ENCODE measurements at places on chromosomes 6 and 20.
A peak's percentile ranks its signal among the peaks of the same experiment; 100 is the strongest.

GRCh38 chr6:36463676-36464075 lies 20.9 kb downstream of the KCTD20 start:
- no peak for DNase-seq

- no peak for DNase-seq
Measured at GRCh38 chr6:109291902-109292301, 90.4 kb downstream of the CD164 start.

GRCh38 chr20:31605902-31606803 lies 1.1 kb downstream of the ID1 start:
- no peak for DNase-seq

DNA sequence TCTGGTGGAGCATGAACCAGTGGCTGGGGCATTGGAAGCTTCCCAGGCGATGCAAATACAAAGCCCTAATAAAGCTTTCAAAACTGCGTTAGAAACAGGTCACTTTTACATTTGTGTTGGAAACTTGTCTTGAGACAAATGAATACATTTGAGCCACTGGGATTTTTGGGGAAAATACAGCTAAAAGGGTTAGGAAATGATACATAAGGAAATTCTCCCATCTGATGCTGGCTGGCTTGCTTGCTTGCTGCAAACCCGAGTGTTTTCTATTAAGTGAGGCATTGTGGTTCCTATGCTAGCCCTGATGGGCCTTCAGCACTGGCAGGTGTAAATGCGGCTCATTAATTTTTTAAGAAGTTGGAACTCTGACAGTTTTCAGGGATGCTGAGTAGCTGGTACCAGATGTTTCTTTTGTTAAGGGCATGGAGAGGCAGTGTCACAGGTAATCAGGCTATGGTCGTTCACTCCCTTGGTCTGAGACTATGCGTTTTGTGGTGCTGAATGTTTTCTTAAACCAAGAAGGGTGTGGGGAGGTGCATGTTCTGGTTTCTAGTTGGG lies 35.2 kb downstream of the RREB1 start:
- DNase-seq, result no peak

DNA sequence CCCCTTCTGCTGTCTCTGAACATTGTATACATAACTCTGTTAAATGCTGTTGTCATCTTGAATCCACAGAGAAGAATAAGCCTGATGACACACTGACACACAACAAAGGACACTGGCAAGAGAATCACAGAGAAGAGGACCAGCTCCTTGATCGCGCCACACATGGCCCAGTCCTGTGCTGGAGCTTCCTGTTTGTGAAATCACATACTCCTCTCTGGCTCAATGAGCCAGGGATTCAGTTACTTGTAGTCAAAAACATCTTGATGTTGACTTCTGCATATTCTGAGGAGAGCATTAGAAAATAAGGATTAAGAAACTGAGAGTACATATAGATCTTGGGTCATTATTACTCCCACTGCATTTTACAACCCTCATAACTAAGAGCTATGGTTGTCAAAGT lies 100.1 kb downstream of the EPB41L2 start:
- DNase-seq, result no peak

DNA sequence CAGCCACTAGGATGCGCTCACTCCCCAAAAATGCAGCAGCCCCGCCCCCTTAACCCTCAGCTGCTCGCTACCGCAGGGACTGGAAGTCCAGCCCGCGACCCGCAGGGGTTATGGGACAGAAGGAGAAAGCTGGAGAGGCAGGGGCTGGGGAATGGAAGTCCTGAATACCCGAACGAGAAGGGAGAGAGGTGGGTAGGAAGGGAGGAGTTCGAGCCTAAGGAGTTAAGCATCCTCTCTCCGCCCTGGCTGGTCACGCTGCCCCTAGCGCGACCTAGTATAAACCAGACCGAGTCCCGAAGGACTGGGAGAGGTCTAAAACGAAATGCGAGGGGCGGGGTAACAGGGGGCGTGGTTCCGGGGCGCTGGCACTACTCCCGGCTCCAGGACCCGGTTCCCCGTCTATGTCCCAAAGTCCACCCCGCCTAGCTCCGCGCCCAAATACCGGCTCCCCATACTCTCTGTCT lies 448 bp upstream of the DDAH2 start:
- peak; percentile 84 for DNase-seq

GRCh38 chr6:56025795-56026194 lies 150.4 kb upstream of the BMP5 start:
- no peak for DNase-seq

GRCh38 chr6:148616841-148617240 lies 130.0 kb upstream of the UST start:
- peak; percentile 46 for DNase-seq

DNA sequence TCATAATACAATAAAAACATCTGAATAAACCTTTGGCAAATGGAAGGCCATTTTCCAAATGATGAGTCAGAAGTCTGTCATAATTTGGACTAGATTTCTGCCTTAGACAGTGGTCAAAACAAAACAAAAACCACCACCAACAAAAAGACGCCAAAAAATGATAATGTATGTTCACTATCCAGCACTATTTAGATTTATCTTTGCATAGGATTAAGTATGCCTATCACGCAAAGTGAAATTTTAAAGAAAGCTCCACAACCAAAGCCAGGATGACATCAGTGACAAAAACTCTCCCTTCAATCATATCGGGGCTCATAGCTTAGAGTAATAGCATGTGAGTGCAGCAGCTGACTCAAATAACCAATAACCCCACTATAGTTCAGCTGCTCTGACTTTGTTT lies 201.9 kb downstream of the MOXD1 start:
- peak; percentile 51 for DNase-seq

GRCh38 chr20:21398109-21399004 lies 1.0 kb upstream of the NKX2-4 start:
- DNase-seq, result no peak

DNA sequence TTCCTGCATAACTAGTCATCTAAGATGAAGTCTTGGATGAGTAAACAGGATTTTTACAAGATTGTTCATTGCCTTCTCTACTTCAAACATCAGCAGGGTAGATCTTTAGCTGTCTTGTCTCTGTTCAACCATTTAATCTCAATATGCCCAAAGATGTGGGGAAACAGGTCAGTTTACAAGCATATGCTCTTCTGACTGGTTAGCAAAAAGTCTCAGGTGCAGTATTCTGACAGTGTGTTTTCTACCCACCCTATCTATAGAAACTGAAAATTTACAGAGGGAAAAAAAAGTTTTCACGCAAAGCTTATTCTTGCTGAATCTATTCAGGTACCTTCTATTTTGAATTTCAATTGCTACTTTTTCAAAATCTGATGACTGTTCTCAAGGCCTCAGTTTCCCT lies 29.0 kb downstream of the MAP3K5 start:
- no peak for DNase-seq

DNA sequence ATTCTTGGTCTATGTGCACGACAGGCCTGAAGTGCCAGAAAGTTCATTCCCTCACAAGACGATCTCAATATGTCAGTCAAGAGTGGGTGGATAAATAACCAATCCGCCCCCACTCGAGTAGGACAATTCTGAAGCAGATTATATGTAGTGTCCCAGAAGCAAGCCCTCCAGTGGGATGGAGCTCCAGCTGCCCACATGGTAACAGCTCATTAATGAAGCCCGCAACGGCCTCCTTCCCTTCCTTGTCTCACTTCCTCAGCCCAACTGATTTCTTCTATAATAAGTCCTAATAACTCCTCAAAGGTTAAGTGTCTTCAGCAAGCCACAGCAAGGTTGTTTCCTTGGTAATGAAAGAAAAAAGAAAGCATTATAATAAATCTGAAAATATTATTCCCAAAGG lies 82.1 kb upstream of the F13A1 start:
- DNase-seq, result no peak

- DNase-seq, result no peak
Measured at GRCh38 chr6:91796603-91797002, 1209.7 kb upstream of the MAP3K7 start.

DNA sequence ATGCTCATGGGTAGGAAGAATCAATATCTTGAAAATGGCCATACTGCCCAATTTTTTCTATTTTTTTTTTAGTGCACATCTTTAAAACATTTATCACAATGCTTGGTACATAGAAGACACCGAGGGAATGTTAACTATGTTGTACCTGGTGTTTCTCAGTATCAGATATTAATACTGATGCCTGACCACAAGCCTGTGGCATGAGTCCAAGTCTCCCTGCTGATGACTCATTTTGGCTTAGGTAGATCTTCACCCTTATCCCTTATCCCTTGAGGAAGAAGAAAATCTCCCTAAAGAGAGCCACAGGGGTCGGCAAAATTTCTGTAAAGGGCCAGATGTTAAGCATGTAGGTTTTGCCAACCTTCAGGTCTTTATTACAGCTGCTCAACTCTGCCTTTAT lies 14.5 kb downstream of the CD109 start:
- DNase-seq, result no peak

DNA sequence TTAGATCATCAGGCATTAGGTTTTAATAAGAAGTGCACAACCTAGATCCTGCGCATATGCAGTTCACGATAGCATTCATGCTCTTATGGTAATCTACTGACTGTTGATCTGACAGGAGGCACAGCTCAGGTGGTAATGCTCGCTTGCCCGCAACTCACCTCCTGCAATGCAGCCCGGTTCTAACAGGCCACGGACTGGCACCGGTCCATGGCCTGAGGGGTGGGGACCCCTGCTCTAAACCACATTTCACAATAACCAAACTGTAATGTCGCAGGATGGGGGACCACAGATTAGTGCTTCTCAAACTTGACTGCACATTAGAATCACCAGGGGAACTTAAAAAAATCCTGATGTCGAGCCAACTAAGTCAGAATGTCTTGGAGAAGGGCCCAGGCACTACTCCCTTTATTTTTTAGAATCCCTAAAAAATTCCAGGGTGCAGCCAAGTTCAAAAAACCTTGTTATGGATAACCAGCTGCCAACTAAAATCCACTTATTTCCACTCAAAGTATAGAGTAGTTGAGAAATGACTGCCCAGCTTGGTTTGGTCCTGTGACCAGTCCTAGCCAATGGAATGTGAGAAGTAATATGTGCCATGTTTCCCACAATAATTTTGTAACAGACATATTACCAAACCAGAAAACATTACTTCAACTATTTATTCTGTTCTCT lies 3.1 kb downstream of the SHPRH start:
- peak; percentile 12 for DNase-seq

DNA sequence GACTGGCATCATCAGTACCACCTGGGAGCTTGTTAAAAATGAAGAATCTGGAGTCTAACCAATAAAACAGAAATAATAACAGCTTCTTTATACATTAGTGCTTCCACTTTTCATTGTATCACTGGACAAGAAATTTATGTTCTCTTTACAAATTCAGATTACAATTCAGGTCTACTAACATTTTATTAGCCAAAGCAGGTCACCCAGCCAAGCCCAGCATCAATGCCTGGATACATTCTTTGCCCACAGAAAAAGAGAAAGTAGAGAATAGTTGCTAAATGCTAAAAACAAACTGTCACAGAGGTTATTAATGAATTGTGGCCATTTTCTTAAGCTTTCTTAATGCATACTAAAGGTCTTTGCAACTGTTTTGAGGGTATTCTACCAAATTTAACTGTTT lies 458.3 kb downstream of the BTBD3 start:
- DNase-seq, result no peak

DNA sequence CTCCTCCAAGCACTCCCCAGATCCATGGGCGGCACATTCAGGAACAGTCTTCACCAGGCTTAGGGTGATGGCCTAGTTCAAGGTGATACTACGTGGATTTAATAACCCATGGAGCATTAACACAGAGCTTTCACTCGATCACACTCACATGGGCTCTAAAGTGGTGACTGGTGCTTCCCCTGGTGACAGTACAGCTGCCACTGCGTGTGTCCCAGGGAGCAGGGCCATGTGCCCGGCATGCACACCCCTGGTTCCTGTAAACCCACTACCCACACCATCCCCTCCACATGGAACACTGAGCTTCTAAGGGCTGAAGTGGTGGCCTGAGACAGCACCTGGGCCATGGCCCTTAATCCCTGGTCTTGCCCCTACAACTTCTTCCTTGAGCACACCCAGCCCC lies 27.8 kb upstream of the APMAP start:
- DNase-seq, result no peak

DNA sequence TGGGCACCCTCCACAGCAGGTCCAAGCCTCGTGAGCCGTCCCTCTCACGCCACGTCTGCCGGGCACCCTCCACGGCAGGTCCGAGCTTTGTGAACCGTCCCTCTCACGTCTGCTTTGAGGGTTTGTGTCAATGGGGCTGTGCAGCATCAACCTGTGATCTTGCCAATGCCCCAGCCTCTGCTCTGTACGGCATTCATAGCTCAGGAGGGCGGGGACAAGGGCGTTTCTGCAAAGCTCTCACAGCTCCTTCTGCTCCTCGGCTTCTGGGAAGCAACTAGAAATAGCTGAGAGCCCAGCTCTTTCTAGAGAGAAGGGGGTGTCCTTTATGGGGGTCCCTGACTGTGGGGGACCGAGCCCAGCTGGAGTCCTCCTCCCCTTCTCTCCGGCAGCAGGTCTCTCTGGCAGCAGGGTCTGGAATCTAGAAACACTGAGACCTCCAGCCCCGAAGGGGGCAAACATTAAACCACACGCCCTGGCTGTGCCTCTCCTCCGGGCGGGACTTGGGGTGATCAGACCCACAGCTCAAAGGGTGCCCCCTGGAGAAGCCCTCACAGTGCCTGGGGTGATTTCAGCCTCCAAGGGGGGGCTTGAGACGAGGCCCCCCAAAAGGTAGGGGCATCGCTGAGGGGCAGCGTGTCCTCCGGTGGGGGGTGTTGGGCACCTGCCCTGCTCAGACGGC lies 41.2 kb upstream of the CHRNA4 start:
- no peak for DNase-seq

GRCh38 chr6:28693033-28693750 lies 167.5 kb downstream of the GPX5 start:
- no peak for DNase-seq

DNA sequence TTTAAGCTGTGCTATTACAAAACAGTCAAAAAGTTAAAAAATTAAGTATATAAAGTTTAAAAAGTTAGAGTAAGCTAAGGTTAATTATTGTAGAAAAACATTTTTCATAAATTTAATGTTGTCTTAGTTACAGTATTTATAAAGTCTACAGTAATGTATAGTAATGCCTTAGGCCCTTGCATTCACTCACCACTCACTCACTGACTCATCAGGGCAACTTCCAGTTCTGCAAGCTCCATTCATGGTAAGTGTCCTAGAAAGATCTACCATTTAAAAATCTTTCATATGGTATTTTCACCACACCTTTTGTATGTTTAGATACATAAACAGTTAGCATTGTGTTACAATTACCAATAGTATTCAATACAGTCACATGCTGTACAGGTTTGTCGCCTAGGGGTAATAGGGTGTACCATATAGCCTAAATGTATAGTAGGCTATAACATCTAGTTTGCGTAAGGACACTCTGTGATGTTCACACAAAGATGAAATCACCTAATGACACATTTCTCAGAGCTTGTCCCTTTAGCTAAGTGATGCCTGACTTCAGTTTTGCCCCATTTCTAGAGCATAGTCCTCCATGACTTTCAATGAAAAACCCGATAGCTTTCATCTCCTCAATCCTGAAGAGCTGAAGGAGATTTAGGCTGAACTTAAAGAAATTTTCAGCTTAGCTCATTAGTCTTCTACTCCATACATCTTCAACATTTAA lies 14.9 kb upstream of the HLA-DRA start:
- DNase-seq, result no peak
